HS-27A (cell line): ENCODE measurements at places on chromosomes 16 and 17.

GRCh38 chr17:35536664-35537171 lies 760 bp downstream of the SLFN12L start:
- DNase-seq: no peak

DNA sequence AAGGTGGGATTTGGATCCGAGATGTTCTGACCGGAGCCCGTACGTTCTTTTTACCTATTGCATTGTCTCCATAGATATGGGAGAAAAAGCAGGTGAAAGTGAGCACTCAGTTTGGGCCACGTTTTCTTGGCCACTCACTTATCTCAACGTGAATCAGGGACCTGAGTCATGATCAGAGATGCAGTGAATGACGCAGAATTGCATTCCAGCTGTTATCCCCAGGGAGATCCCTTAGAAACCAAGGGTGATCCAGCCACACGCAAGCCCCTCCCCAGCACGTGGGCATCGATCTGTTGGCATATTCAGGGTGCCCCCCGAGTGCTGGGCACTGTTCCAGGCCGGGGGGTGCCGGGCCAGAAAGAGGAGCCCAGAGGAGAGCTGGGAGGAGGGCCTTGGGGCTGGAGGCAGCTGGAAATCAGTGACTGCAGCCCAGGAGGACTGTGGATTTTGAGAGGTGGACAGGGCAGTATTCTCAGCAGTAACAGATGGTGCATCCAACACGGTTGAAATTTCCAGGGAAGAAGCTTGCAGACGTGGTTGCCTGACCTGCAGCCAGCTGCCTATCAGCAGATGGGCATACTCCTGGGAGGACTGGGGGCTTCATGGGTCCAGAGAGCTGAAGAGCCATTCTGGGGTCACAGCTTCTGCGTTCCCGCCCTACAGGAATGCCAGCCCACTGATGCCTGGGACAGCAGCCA lies 87.2 kb upstream of the CACNG5 start:
- peak; percentile 60 for DNase-seq

- DNase-seq: no peak
These were observed 21.3 kb downstream of the SRCIN1 start for GRCh38 chr17:38584350-38584925.

DNA sequence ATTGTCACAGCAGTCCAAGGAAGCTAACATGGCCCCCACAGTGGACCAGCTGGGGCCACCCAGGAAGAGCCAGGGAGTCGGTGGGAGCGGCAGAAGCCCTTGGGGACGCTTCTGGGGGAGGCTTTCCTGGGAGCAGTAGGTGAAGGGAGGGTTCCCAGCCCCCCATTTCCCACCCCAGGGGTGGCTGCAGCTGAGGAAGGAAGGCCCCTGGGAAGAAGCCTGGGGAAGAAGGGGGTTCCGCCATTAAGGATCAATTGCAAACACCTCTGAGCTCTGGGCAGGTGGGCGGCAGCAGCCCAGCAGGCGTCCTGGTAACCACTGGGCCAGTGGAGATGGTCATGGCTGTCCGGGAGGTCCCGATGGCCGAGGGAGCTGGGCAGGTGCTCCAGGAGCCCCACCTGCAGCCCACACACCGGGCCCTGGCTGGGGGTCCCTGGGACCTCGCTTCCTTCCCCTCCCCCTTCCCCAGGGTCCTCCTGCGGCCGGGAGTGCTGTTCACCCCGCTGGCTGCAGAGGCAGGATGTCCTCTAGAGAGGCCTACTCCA lies 592 bp upstream of the PERCC1 start:
- no peak for DNase-seq

- DNase-seq: peak; percentile 64
These were observed 54.8 kb downstream of the VAC14 start for GRCh38 chr16:70746040-70746707.

- DNase-seq: no peak
These were observed 105.4 kb downstream of the ZNF423 start for GRCh38 chr16:49750341-49751000.

GRCh38 chr17:60107526-60108257 lies 29.0 kb upstream of the HEATR6 start:
- DNase-seq: no peak

DNA sequence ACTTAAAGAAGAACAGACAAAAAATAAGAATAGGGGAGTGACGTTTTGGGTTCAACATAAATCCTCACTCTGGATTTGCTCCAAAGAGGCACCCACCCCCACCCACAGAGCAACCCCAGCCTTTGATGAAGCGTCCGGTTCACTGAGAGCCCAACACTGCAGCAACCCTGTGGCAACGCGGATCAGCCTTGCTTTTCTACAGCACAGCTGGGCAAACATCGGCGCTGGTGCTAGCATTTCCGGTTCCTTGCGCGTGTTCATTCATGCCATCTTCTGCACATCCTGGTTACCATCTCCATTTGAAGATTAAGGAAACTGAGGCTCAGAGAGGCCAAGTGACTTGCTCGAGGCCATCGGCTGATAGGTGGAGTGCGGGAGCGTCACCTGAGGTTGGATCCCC lies 8.7 kb upstream of the GINS2 start:
- no peak for DNase-seq

GRCh38 chr16:71311553-71312158 lies 22.5 kb upstream of the CMTR2 start:
- DNase-seq: no peak

- no peak for DNase-seq
These were observed 11.3 kb downstream of the WDR45B start for GRCh38 chr17:82636626-82637598.

- DNase-seq: no peak
These were observed 14.0 kb downstream of the PLLP start for GRCh38 chr16:57270221-57271062.

GRCh38 chr17:9044772-9045463 lies 23.6 kb downstream of the NTN1 start:
- DNase-seq: no peak

DNA sequence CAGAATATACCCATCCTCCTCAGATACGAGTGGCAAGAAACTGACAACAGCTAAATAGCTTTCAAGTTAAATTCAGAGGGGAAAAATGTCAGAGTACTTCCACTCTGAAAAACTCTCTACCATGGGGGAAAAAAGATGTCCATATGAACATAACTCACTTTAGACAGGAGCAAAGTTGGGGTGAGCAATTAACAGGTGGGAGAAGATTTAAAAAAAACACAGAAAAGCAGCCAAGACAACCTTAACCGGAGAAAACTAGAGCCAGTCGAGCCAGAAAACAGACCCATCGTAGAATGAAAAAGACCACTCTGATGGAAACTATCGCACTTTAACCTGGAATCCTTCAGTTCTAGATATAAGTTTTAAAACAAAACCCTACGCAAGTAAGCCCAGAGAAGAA lies 833 bp downstream of the TERF2 start:
- DNase-seq: no peak

DNA sequence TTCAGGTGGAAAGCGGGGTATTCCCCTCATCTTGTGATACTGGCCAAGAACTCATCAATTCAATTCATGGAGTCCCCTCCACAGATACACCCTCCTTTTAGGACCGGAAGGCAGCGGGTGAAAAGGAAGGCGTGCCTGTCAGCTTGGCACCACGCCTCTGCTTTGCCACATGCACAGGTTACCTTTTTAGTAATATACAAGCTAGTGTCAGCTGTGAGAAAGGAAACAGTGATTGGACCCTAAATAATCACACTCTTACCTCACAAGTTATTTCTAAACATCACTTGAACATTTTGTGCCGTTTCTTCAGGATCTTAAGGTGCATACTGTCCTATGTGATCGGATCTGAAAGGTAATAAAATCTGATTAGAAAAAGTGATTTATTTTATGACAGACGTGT lies 15.7 kb downstream of the ZDHHC7 start:
- no peak for DNase-seq

GRCh38 chr16:47013172-47013571 lies 39.7 kb upstream of the DNAJA2 start:
- no peak for DNase-seq

- no peak for DNase-seq
These were observed 387.2 kb downstream of the NPIPA8 start for GRCh38 chr16:17949141-17949981.

DNA sequence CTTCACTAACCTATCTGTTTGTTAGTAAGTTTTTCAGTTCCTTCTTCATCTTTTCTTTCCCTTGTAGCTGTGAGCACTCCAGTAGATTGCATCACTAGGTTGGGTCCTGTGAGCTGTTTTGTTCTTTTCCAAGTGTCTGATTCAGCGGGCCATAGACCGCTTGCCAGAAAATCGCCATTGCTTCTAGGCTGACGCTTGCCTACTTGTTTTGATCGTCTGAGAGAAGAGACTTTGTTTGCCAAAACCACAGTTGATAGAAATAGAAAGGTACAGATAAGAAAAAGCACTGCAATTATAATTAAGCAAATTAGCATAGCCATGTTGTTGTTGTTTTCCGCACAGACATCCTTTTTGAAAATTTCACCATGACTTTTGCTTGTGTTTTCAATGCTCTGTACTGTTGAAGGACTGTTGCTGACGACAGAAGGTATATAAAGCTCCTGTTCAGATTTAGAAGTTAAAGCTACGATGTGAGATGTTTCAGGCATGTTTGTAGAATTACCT lies 3.1 kb downstream of the EVI2A start:
- no peak for DNase-seq

- DNase-seq: no peak
These were observed 8.0 kb downstream of the PRSS41 start for GRCh38 chr16:2806286-2806685.

DNA sequence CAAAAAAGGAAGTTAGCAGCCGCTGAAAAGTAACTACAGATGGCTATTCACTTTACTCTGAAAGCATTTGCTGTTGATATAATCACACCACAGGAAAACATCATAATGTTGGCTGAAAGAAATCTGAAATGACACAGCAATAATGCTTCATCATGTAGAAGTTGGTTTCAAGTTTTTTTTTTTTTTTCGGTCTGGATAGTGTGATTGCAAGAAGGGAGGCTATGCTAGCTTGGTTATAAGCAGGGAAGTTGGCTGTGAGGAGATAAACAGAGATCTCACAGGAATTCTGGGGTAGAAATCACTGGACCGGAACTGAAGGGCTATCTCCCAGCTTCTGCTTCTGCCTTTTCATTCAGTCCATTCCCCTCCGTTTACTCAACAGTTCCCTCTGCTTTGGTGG lies 57.9 kb downstream of the MYO1D start:
- DNase-seq: no peak

GRCh38 chr16:3143598-3144320 lies 8.9 kb downstream of the ZNF213 start:
- DNase-seq: no peak

DNA sequence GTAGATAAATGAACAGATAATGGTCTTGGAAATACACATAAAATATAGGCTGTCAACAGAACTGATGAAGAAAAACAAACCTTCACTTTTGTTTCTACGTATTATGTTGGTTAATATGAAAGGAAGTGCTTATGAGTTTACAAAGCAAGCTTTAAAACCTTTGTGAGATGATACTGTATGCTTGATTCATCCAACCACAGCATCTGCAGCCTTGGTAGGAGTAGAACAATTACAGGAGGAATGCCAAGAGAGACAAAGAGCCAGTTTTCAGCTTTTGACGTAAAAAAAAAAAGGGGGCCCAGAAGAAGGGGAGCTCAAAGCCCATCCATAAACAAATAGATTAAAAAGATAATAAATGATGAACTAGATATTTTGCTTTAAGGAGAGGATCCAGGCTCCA lies 13.3 kb downstream of the FAM20A start:
- no peak for DNase-seq

- DNase-seq: no peak
These were observed at the start of gene IGF2BP1 for GRCh38 chr17:48997103-48997826. Gene IGF2BP1, plus strand, starts transcription at chr17:48997385. Its CDS starts 361 bp downstream, at chr17:48997746.

GRCh38 chr17:83005639-83006038 lies 73.8 kb upstream of the METRNL start:
- no peak for DNase-seq

GRCh38 chr16:17265154-17265553 lies 205.6 kb downstream of the XYLT1 start:
- no peak for DNase-seq

- DNase-seq: no peak
These were observed 278.7 kb downstream of the FTO start for GRCh38 chr16:53982631-53983042.

GRCh38 chr16:46712911-46713310 lies 23.5 kb downstream of the ORC6 start:
- no peak for DNase-seq

GRCh38 chr17:14741491-14741890 lies 440.6 kb downstream of the HS3ST3B1 start:
- no peak for DNase-seq

DNA sequence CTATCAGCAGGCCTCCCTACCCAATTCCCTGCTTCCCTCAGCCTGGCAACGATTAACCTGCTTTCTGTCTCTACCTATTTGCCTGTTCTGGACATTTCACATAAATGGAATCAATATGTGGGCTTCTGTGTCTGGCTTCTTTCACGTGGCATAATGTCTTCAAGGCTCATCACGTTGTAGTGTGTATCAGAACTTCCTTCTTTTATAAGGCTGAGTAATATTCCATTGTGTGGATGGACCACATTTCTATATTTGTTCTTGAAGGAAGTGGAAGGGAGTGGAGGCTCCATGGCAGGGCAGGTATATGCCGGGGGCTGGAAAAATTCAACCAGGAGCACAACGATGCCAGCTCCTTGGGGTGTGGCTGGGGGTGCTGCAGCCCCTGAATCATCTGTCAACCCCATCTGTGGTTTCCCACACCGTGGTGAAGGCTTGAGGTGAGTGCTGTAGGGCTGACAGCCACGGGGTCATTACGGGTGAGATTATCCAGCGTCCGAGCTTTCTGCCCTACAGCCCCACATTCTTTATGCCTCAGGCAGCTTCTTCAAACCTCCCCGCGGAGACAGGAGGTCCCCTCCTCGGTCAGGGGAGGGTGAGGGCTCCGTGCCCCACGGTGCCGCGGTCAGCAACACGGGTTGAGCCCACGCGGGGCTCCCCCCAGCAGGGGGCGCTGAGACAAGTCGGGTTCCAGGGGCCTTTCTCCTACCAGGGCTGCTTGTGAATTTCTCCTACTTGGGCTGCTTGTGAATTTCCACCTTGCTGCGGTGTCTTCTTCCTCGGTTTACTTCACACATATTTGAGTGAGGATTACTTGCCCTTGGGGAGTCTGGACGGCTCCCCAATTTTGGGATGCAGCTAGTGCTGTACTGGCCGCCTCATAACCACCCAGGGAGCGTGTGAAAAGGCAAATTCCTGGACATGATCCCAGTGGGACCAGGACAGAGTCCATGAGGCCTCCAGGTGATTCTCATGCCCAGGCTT lies 18.3 kb upstream of the WFIKKN2 start:
- no peak for DNase-seq
